GM03348 (cell line): ENCODE measurements at places on chromosomes 6 and 20.
A peak's percentile ranks its signal among the peaks of the same experiment; 100 is the strongest.

DNA sequence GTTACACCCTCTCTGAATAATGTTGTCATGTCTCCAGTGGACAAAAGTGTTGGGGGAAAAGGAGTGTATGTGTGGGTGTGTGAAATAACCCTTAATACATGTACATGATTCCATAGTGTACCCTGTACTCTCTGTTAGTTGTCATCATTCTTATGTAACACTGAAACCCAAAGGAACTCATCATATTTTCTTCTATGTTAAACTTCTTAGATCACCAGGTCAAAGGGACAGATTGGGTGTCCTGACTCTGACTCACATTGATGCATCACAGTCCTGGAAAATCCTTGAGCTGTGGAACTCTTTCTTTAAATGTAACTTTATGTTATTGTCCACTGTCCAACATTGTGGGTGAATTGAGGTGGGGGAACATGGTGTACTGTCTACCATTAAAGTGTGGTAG is 350.5 kb downstream of the DHX35 start:
- DNase-seq: no peak

GRCh38 chr6:11785415-11785773 is 6.8 kb upstream of the ADTRP start:
- no peak for DNase-seq

- no peak for DNase-seq
These were observed 982.9 kb downstream of the EYS start for GRCh38 chr6:64724091-64724490.

DNA sequence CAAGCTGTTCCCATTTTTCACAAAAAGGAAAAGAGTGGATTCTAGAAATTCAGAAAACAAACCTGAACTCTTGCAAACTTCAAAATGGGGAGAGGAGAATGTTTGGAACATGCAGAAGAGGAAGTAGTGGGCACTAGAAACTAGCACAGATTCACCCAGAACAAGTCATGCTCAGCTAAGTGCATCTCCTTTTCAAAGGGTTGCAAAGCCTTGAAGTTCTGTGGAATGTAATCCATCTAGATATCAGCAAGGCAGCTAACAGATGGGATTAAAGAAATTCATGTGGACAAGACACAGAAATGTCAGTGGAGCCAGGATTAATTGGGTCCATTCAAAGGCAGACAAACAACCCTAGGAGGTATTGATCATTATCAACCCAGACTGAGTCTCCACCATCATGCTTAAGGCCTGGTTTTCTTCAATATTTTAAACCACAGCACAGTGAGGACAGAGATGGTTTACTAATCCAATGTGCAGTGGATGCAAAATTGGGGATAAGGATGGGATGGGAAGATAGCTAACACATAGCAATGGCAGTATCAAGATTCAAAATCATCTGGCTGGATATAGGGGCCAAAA is 31.3 kb downstream of the KCNK5 start:
- DNase-seq: no peak

DNA sequence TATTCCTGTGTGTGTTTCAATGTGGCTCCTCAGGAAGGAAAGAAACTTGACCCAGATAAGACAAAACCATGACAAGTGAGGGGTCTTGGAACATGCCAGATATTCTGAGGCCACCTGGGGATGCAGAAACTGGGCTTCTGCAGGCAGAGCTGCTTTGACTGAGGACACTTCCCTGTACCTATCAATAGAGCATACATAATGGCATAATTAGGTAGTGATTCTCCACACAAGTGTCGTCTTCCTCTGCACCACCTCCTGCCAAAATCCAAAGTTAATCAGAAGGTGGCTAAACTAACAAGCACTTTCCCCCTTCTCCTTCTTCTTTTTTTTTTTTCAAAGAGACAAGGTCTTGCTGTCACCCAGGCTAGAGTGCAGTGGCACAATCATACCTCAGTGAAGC is 97.1 kb downstream of the KIF13A start:
- DNase-seq: no peak

DNA sequence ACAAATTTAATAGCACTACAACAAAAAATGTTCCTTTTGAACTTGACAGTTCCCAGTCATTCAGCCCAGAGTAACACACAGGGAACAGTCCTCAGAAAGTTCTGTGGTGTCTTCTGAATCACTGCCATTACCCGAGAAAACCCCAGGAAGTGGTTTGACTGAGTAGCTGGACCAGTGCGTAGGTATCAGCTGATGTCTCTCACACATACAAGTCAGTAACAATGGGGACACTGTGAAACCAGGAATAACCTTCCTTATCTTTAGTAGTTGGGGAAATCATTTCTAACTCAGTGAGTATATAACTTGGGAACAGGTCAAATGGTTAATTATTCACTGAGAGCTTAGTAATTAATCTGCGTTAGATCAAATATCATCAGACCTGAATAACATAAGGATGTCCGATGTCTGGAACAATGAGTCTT is 73.1 kb downstream of the HIVEP2 start:
- peak; percentile 55 for DNase-seq

DNA sequence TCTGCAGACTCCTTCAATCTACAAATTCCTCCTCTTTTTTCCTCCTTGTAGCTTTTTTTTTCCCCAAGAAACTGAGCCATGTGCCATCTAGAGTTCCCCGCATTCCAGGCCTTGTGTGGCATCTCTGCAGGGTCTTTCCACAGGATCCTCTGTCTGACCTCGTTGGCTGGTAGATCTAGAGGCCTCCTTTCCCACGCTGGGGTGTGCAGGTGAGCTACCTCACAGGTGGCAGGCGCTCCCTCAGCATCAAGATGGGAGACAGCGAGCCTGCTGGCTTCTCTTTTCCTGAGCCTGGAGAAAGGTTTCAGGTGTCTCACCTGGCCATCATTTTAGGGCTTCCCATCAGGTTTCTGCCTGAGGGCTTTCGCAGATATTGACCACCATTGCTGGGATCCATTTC is 9.6 kb upstream of the NELFCD start:
- DNase-seq: no peak

- no peak for DNase-seq
These were observed 54.4 kb downstream of the PERP start for GRCh38 chr6:138052783-138053182.

DNA sequence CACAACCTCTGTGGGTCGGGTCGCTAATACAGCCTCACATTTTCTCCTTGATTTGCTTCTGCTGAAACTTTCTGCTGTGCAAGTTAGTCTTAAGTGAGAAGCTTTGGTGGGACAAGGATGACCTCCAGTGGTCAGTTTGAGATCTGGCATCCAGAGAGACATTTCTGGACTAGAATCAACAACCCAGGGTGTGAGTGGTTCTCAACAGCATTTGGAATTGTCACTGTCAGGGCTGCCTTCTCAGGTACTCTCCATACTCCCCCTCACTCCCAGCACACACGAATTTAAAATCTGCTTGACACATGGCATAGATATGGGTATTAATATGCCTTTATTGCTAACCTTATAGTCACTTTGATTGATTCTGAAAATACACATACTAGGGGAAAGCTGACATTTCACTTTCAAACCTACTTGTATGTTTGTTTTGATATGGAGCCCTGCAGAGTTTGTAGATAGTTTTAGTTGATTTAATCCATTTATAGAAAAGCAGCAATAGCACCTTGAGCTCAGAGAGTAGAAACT is 13.2 kb downstream of the OTOR start:
- peak; percentile 75 for DNase-seq

GRCh38 chr6:88474720-88475119 is 308.6 kb upstream of the CNR1 start:
- DNase-seq: no peak

GRCh38 chr20:19993958-19994669 is 23.0 kb upstream of the NAA20 start:
- DNase-seq: peak; percentile 41

- peak; percentile 84 for DNase-seq
These were observed 15.2 kb downstream of the FAM210B start for GRCh38 chr20:56373942-56374341.

- DNase-seq: no peak
These were observed 10.0 kb downstream of the BICRAL start for GRCh38 chr6:42791706-42792320.

DNA sequence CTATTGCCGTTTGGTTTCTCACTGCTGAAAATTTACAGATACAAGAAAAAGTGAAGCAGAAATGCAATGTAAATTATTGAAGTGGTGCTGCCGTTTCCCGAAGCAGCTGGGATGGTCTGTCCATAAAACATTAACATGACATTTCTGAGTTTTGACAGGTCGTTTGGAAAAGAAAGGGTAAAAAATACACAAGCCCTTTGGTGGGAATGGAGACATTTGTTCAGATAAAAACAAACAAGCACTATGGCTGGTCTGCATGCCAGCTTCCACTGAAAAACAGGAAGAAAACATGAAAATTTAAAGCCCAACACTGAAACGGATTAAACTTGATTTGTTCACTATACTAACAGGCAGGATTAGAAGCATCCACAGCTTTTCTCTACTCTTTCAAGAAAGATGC is 155.2 kb downstream of the FRK start:
- no peak for DNase-seq

DNA sequence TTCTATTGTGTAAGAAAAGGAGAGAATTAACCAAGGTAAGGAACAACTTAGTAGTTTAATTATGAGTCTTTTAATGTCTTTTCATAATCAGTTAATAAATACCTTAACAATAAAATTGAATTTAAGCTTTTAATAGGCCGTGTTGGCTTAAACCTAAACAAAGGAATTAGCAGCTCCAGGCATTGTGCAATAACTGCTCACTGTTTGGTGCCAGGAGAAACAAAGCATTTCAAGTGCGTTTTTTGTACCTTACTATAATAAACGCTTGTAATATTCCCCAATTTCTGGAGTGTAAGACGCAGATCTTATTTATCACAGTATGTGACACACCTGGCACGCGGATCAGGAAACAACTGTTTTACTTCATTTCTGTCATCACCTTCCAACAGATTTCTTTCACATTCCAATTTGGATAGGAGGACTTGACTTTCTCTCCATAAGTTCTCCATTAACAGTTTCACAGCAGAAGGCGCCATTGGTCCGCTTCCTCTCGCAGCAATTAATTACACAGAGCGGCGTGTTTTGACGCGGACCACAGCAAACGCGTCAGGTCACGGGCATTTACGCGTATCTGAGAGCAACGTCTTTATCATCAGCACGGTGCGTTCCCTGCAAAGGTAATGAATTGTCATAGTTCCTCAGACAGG is 335.8 kb upstream of the NT5E start:
- peak; percentile 38 for DNase-seq

- no peak for DNase-seq
These were observed 29.5 kb downstream of the TMEM181 start for GRCh38 chr6:158589366-158589765.

GRCh38 chr6:21382821-21383449 is 210.6 kb upstream of the SOX4 start:
- no peak for DNase-seq

- no peak for DNase-seq
These were observed 1125.7 kb downstream of the HACE1 start for GRCh38 chr6:103734016-103734415.
